ENCODE measurements at places on chromosomes 12 and 14.

DNA sequence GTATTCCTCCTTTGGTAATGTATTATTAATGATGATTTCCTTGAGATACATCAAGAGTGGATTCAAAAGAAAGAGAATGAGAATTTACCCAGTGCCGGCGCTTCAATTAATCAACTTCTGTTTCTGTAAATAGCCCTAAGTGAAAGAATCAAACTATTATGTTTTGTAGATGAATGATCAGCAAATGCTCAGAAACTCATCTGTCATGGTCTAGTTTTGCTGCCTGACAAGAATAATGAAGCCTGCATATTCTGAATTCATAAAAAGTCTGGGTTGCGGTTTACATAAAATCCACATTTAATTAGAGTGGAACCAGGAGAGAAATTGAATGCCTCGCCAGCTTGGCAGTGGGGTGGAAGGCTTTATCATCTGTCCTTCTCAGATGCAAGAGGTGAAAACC is 325.3 kb downstream of the GALC start:
- DNase-seq = no peak

GRCh38 chr12:107131832-107132616 is 38.7 kb upstream of the CRY1 start:
- peak; percentile 71 for DNase-seq

GRCh38 chr12:101666052-101666728 is 31.2 kb upstream of the CHPT1 start:
- DNase-seq = no peak

DNA sequence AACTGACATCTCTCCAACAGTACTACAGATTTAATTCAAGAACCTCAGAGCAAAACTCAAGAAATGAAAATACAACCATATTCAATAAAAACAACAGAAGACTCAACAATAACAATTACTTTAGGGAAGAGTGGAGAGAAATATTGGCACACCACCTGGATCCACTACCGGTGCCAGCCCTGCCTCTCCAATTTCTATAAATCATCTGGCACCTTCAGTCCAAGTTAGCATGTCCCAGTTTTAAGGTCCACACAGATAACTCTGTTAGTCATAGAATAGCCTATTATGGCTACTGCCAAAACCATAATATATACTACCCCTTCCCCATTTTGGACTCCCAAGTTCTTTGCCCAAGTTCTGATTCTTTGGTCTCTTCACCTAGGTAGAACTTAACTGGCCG is 69.9 kb upstream of the PSMA6 start:
- DNase-seq = no peak

- DNase-seq = no peak
These were observed 17.8 kb downstream of the ACSM4 start for GRCh38 chr12:7321624-7322023.

All from NCI-H146 (cell line).